ENCODE measurements at places on chromosomes 16 and 17.

DNA sequence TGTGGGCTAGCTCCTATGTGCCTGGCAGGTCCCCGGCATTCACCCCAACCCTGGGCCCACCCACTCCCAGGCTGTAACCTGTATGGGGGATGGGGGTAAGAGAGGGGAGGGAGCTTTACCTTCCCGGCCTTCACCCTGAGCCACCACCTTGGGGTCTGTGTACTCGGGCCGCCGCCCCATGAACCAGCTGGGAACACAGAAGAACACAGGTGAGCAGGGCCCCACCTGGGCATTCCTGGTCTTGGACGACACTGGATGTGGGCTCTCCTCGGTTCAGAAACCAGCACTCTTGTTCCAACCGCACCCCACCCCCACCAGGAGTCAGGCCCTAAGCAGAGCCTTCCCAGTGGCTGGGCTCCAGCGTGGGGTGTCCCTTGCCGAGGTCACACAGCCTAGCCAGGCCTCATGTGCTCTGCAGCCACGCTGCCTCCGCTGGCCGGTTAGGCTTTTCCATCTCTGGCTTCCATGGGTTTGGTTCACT lies 18.8 kb downstream of the B9D1 start:
- DNase-seq = no peak

DNA sequence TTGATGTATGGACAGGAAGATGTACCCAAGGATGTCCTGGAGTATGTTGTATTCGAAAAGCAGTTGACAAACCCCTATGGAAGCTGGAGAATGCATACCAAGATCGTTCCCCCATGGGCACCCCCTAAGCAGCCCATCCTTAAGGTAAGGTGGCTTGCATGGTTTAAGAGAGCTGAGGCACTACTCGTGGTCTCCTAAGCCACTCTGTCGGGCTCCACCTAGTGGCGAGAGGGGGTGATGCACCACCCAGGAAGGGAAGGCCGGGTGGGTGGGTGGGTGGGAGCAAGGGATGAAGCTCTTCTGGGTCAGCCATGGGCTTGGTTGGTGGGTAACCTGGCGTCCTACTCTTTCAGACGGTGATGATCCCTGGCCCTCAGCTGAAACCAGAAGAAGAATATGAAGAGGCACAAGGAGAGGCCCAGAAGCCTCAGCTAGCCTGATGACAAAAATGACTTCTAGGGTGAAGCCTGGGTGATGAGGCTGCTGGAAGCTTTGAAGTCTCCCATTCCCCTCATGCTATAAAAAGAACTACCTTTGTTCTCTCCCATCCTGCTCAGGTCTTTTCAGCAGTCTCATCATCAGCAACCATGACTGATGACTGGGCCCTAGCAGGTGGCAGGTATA lies 21.5 kb downstream of the GPR179 start:
- DNase-seq = no peak

DNA sequence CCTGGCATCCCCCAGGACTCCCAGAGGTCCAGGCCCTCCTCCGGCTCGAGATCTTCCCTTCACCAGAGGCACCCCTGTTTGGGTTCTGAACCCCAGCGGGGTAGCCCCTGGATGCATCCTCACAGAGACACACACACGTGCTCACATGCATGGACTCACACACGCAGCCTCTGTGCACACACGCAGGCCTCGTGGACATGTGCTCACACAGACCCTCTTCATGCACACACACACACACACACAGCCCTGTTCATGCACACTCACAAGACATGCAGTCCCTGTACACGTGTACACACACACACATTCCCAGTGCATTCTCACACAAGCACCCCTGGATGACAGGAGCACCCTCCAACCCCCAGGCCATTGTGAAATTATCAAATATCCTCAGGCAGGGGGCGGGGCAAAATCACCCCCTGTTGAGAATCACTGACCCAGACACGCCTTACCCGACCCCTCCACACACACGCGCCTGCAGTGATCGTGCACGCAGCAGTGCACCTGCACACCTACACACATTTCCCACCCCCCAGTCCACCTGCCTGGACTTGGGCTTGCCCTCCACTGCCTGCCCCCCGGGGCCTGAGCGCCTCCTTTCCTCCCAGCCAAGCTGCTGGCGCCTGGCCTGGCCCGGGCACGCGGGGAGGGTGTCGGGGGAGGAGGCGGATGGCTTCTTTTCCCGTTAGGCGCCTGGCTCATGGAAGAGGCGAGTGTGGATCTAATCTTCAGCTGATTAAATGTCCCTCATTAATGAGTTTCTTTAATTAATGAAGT lies 62.6 kb downstream of the ENGASE start:
- no peak for DNase-seq

GRCh38 chr17:82830249-82830661 lies 9.6 kb downstream of the ZNF750 start:
- DNase-seq = no peak

All from skin of body (tissue), 3 donors.